ENCODE measurements at places on chromosomes 1 and 21.

DNA sequence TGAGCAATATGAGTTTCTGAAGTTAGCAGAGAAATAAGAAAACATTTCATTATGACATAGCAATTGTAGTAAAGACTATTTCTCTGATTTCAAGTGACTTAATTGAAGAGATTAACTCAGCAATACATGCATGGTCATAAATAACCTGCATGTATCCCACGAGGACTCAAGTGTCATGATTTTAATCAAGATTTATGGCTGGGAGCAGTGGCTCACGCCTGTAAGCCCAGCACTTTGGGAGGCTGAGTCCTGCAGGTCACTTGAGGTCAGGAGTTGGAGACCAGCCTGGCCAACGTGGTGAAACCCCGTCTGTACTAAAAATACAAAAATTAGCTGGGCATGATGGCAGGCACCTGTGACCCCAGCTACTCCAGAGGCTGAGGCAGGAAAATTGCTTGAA is 311.9 kb upstream of the PLD5 start:
- H3K4me3 ChIP-seq, result no peak overlapping the region
- DNase-seq, result no peak
- H3K27ac ChIP-seq, result no peak overlapping the region
- H3K36me3 ChIP-seq, result no peaks in the 10 kb centered on the region
- no peaks in the 10 kb centered on the region for H3K27me3 ChIP-seq

DNA sequence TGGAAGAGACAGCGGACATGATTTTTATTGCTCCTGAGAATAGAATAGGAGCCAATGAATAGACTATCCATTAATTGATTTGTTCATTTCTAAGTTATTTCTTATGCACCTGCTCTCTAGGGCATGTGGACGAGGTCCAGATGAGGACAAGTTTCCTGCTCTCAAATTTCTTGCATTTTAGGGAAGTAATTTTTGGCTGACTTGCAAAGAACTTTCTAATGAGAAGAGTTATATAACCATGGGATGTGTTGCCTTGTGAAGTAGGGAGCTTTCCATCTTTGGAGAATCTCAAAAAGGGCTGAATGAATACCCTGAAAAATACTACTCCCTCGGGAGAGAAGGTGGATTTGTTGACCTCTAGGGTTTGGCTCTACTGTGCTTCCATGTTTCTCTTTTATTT is 243.0 kb downstream of the KIF26B start:
- H3K4me3 ChIP-seq, result no peak overlapping the region
- H3K4me1 ChIP-seq, result no peaks in the 10 kb centered on the region
- DNase-seq, result no peak
- no peaks in the 10 kb centered on the region for H3K27me3 ChIP-seq
- no peaks in the 10 kb centered on the region for H3K36me3 ChIP-seq
- H3K27ac ChIP-seq, result no peak overlapping the region

- DNase-seq, result peak; percentile 95
- H3K4me3 ChIP-seq, result no peak overlapping the region
- H3K27ac ChIP-seq, result no peak overlapping the region
- no peaks in the 10 kb centered on the region for H3K27me3 ChIP-seq
Observed at GRCh38 chr1:16082283-16083038, 9.0 kb upstream of the FAM131C start.

DNA sequence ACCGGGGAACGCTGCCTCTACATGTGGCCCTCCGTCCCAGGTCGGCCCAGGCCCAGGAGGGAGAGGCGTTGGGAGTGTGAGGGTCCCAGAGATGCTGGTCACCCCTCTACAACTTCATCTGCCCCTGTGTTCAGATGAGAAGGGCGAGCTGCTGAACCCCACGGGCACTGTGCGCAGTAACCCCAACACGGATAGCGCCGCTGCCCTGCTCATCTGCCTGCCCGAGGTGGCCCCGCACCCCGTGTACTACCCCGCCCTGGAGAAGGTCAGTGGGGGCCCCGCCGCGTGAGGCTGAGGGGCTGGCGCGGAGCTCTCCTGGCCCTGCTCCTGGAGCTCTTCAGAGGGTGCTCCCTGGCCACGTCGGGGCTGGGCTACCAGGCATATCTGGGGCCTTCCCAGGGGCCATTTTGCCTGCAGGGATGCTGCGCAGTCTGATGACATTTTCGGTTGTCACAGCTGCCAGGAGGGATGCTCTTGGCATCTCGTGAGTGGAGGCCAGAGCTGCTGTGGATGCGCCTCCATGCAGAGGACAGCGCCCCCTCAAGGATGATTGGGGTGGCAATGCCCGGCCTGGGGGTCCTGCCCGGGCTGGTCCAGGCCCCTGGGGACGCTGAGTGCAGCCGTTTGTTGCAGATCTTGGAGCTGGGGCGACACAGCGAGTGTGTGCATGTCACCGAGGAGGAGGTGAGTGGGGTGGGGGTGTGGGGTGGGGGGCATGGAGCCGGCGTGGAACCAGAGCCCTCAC is 68.6 kb downstream of the PIK3CD start:
- no peak overlapping the region for H3K27ac ChIP-seq
- peaks cover 36% of the 10 kb centered on the region for H3K4me1 ChIP-seq
- H3K4me3 ChIP-seq, result no peak overlapping the region
- no peaks in the 10 kb centered on the region for H3K27me3 ChIP-seq

DNA sequence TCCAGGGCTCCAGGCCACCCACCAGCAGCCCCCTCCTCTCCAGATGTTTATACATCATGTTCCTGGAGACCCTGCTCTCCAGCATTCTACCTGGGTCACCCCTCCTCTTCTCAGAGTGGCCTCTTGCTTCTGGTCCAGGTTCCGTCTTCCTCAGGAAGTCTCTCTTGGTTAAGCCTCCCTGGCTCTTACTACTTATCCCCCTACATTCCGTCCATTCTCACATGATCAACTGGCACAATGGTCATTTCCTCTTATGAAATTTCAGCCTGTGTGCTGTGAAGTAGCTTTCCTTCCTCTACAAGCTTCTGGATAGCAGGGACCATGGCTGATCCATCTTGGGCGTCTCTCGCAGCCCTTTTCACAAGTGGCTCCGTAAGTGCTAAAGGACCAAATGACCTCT is 33.9 kb upstream of the ATP2B4 start:
- no peaks in the 10 kb centered on the region for H3K27me3 ChIP-seq
- peak overlapping the region; percentile 20 for H3K4me3 ChIP-seq
- no peaks in the 10 kb centered on the region for H3K36me3 ChIP-seq
- 0 out of 2 replicates have a peak overlapping the region, but pooled peaks have one; percentile 17 for H3K27ac ChIP-seq

DNA sequence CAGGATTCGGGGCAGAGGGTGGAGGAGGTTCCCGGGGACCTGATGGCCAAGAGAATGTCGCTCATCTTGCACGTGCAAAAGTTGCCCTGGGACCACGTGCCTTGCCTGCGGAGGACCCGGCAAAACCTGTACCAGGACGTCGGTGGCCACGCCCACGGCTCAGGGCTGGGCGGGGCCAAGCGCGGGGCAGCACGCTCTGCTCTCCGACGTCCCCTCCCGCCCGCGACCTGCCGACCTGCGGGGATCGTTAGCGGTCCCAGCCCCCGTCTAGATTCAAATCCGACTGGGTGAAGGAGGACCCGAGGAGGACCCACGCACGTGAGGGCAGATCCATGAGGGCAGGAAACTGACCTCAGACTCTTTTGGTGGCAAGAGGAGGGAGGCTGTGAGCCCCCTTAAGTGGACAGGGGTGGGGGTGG is at the start of gene C1orf167:
Gene C1orf167 (plus strand): TSS at position 206 of the 419 bp plus-strand sequence. CDS start 2,208 bp downstream, outside the sequence.
- H3K4me1 ChIP-seq, result peaks cover 8% of the 10 kb centered on the region
- H3K36me3 ChIP-seq, result no peaks in the 10 kb centered on the region
- no peak within 1 kb of the TSS for H3K27ac ChIP-seq
- no peak within 1 kb of the TSS for H3K4me3 ChIP-seq

- no peak for DNase-seq
- H3K27me3 ChIP-seq, result no peaks in the 10 kb centered on the region
- no peaks in the 10 kb centered on the region for H3K4me1 ChIP-seq
- no peaks in the 10 kb centered on the region for H3K36me3 ChIP-seq
Observed at GRCh38 chr1:234683861-234684632, 74.1 kb upstream of the IRF2BP2 start.

DNA sequence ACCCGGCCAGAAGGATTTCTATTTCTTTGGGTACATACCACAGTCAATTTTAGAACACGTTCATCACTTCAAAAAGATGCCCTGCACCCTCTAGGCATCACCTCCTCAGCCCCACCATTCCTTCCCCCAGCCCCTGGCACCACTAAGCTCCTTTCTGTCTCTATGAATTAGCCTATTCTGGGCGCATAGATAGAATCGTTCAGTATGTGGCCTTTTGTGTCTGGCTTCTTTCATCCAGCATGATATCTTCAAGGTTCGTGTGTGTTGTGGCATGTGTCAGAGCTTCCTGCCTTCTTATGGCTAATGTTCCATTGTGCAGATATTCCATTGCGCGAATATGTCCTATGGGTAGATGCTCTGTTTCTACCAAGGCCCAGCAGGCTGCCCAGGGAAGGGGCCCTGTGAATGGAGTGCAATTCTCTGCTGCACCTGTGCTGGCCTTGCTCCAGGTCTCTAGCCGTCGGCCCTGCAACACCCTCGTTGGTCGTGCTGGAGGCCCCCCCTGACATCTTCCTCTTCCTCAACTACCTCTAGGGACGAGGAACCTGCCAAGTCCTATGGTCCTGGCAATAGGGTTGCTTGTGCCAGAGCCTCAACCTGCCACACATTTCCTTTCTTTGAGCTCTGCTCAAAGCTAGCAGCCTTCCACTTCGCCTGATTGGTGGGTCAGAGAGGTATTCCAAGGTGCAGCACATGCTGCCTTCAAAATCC is 113.5 kb downstream of the RIPK4 start:
- H3K36me3 ChIP-seq, result no peaks in the 10 kb centered on the region
- no peak for DNase-seq
- H3K27ac ChIP-seq, result no peak overlapping the region
- H3K27me3 ChIP-seq, result no peaks in the 10 kb centered on the region
- H3K4me3 ChIP-seq, result no peak overlapping the region

DNA sequence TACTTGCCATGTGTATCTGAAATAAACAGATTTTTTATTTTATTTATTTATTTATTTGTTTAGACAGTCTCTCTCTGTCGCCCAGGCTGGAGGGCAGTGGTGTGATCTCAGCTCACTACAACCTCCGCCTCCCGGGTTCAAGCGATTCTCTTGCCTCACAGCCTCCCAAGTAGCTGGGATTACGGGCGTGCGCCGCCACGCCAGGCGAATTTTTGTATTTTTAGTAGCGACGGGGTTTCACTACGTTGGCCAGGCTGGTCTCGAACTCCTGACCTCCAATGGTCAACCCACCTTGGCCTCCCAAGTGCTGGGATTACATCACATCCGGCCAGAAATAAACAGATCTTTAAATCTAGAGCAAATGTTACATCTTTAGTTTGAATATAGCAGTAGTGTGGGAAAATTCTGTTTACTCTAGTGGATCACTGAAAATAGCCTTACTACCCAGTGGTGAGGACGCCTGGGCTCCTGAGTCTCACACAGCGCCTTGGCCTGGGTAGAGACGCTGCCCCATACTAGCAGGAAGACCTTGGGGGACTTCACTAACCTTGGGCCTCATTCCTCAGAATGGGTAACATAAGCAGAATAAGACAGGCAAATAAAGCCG is 709 bp downstream of the GART start:
- H3K4me3 ChIP-seq, result peak overlapping the region; percentile 95
- peaks cover 20% of the 10 kb centered on the region for H3K36me3 ChIP-seq
- peak overlapping the region; percentile 99 for H3K27ac ChIP-seq
- no peak for DNase-seq
- no peaks in the 10 kb centered on the region for H3K27me3 ChIP-seq

GRCh38 chr1:15676010-15676409 is 8.1 kb upstream of the PLEKHM2 start:
- no peaks in the 10 kb centered on the region for H3K36me3 ChIP-seq
- no peaks in the 10 kb centered on the region for H3K27me3 ChIP-seq
- DNase-seq, result no peak
- H3K27ac ChIP-seq, result no peak overlapping the region
- no peaks in the 10 kb centered on the region for H3K4me1 ChIP-seq

DNA sequence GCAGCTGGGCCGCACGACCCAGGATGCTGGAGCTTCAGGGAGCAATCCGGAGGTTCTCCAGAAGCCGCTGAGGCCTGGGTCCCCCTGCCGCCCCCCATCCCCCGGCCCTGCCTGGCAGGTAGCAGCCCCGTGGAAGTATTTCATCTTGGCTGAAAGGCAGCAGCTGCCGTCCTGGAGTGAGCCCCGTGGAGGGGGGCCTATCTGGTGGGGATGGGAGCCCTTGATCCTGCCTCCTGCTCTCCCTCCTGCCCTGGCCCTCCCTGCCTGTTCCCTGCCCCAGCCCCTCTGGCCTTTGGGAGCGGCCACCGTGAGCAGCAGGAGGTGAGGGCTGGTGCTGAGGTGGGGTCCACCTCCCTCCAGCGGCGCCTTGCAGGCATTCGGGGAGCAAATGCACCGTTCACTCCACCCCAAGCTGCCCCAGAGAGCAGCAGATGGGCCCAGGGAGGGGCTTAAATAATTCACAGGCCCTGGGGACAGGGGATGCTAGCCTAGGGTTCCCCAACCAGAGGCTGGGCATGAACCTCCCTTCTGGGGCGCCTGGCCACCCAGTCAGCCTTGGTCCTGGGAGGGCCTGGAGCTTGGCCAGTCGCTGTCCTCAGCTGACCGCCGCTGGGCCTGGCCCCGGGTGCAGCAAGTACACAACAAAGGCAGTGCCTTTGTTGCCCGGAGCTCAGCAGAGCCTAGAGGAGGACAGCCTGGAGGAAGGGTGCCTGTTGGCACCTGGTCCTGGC is 23.7 kb upstream of the PLCH2 start:
- peaks cover 6% of the 10 kb centered on the region for H3K4me1 ChIP-seq
- H3K27me3 ChIP-seq, result no peaks in the 10 kb centered on the region
- no peaks in the 10 kb centered on the region for H3K36me3 ChIP-seq
- no peak for DNase-seq

GRCh38 chr1:241972703-241973369 is 15.3 kb downstream of the BECN2 start:
- no peak overlapping the region for H3K27ac ChIP-seq
- no peak for DNase-seq
- H3K27me3 ChIP-seq, result no peaks in the 10 kb centered on the region
- H3K4me3 ChIP-seq, result no peak overlapping the region

DNA sequence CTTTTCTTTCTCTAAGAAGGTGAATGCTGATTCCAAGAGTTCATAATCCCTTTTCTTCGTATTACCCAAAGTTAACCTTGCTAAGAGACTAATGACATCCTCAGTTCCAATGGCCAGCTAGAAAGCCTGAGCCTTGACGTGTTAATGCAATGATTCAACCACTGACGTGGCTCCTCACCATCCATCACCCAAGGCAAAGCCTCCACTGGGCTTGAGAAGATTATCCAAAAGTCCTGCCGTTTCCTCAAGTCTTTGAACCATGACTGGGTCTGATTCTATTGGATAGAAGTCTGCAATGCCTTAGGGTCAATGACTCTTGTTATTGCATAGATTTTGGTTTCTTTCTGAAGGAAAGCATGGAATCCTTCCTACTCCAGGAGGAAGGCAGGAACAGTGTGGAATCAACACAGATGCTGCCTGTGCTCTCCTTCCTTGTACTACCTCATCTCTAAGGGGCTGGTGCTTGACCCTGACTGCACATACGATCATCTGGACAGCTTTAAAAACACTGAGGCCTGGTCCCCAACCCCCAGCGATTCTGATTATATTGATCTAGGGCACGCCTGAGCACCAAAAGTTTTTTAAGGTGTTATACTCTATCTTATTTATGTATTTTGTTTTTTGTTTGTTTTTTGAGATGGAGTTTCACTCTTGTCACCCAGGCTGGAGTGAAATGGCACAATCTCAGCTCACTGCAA is 69.3 kb upstream of the ANGPTL1 start:
- DNase-seq, result no peak
- no peak overlapping the region for H3K27ac ChIP-seq
- no peaks in the 10 kb centered on the region for H3K27me3 ChIP-seq
- no peak overlapping the region for H3K4me3 ChIP-seq
- H3K4me1 ChIP-seq, result no peaks in the 10 kb centered on the region
